NCI-H526 treated with DMSO at 0.1 percent for 48 hours (cell line): ENCODE measurements at places on chromosomes 11 and 22.

DNA sequence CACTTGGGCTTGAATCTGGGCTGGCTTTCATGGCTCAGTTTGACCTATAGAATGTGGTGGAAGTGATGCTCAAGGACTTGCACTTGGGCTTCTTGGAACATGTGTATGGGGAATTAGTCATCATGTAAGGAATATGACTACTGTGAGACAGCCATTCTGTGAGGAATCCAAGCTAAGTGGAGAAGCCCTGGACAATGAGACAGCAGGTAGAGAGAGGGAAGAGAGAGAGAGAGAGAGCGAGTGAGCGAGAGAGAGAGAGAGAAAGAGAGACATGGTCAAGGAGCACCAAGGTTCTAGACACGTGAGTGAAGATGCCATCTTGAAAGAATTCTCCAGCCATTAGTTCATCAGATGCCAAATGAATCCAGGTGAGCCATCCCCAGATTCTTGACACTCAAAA lies 261.6 kb upstream of the SORL1-AS1 start:
- no peak for DNase-seq

GRCh38 chr11:13168271-13168670 lies 109.3 kb upstream of the BMAL1 start:
- DNase-seq: no peak

DNA sequence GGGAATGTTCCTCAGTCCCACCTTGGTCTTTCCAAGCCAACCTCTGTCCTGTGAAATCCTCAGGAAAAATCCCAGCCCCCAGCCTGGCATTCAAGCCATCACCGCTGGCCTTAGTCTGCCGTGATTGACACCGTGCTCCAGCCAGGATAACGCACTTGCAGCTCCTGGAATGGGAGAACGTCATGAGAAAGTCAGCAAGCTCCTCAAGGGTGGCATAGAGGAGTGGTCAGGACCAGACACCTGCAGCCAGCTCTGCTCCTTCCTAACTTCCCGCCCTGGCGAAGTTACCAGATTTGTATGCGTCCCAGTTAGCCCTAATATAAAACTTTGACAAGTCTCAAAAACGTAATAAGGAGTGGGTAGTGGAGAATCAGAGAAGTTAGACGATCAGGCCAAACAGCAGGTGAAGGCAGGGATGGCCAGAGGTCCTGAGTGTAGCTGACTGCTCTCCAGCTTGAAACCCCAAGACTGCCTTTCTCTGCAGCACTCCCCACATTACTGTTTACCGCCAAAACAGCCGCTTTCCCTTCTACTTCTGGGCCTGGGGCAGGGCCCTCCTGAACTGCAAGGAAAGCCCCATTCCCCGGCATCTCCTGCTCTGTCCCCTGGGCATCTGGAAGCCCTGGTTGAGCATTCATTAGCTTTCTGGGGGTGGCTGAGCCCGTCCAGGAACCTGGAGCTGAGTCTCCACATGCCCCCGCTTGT lies 1.3 kb upstream of the DKK3 start:
- DNase-seq: no peak

DNA sequence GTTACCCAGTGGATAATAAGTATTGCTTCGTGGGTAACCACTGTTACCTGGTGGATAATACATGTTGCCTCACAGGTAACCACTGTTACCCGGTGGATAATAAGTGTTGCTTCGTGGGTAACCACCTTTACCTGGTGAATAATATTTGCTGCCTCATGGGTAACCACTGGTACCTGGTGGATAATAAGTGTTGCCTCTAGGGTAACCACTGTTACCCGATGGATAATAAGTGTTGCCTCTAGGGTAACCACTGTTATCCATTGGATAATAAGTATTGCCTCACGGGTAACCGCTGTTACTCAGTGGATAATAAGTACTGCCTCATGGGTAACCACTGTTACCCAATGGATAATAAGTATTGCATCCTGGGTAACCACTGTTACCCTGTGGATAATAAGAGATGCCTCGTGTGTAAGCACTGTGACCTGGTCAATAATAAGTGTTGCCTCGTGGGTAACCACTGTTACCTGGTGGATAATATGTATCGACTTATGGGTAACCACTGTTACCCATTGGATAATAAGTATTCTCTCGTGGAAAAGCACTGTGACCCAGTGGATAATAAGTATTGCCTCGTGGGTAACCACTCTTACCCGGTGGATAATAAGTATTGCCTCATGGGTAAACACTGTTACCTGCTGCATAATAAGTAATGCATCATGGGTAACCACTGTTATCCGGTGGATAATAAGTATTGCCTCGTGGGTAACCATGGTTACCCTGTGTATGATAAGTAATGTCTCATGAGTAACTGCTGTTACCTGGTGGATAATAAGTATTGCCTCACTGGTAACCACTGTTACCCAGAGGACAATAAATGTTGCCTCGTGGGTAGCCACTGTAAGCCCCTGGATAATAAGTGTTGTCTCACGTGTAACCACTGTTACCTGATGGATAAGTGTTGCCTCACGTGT lies 20.1 kb upstream of the NXPE4 start:
- DNase-seq: no peak

- DNase-seq: no peak
Observed at GRCh38 chr11:89420981-89421380, 70.2 kb downstream of the NOX4 start.

GRCh38 chr11:394034-394857 lies at the start of gene PKP3:
PKP3 (plus strand) TSS chr11:394209; CDS start chr11:394293, 84 bp downstream.
- DNase-seq: peak; percentile 61

- DNase-seq: no peak
Observed at GRCh38 chr11:121467965-121468364, 15.2 kb upstream of the SORL1-AS1 start.

DNA sequence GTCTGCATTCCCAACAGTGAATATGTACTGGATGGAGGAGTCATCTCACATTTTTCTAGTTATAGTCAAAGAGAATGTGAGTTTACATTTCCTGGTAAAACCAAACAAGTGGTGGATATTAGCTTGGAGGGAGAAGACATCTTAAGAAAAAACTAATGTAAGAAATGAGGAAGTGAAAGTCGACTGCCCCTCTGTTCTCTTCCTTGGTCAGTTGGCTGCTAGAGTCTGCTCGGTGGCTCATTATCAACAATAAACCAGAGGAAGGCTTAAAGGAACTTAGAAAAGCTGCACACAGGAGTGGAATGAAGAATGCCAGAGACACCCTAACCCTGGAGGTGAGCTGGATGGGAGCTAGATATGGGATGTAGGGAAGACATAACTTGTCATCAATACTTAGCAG lies 5.8 kb downstream of the SLC22A9 start:
- no peak for DNase-seq

- no peak for DNase-seq
Observed at GRCh38 chr11:59069087-59069486, 17.0 kb upstream of the GLYATL1B start.

DNA sequence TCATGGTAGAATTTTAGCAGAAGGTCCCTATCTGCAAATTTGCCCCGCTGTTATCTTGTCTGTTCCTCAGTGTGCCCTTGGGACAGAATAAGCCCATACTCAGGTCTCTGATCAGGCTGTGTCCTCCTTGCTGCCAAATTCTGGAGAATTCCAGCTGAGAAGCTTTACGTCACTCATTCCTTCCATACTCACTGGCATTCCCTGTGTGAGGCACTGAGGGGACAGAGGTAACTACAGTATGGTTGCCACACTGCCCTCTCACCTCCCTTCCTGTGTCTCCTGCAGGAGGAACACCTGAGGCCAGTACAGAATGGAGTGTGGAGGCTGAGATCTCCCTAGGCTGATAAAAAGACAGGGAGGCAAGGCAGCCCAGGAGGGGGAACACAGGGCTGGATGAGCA lies 31.5 kb downstream of the SHISA8 start:
- DNase-seq: no peak

DNA sequence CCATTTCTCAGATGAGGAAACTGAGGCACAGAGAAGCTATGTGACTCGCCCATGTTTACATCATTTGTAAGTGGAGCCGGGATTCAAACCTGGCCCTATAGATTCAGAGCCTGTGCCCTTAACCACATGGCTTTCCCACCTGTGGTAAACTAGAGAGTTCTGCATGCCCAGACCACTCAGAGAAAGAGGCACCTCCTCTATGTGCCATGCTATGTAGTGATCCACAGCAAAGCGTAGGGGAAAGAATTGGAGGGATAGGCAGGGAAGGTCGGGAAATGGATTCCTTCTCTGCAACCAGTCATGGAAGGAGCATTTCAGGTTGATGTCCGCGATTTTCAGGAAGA lies 15.4 kb upstream of the POU2AF2 start:
- no peak for DNase-seq

DNA sequence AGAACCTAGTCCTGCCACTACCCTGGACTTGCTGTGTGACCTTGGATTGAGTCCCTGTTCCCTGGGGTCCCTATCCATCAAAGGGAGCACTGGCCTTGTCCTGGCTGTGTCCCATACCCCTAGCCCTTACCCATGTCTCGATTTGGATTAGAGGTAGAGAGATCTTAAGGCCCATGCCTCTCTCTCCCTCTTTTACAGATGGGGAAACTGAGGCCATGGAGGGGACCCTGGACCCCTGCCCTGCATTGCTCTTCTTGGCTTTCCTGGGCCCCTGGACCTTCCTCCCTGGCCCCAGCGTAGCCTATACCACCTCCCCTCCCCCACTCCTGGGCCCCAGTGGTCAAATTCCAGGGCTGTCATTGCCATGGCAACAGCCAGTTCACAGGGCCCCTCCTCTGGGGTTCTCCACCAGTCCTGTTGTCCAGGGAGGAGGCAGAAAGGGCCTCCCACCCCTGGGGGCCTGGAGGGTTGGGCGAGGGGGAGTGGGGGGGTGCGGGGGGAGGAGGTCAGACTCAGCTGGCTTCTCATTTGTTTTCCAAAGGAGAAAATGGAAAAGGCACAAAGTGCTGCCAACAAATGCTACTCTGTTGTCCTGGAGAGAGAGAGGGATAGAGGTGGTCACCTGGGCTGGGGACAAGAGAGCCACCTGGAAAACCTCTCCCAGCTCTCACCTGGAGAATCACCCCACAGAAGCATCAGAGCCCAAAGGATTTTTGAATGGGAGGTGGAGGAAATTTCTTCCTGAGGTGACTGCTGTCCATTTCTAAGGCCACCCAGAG lies 23.3 kb downstream of the ARHGEF17 start:
- no peak for DNase-seq

- DNase-seq: no peak
Observed at GRCh38 chr11:108559340-108559739, 34.2 kb downstream of the EXPH5 start.

- DNase-seq: no peak
Observed at GRCh38 chr22:42344361-42344905, 74.0 kb upstream of the TCF20 start.

- DNase-seq: no peak
Observed at GRCh38 chr11:114166362-114166761, 106.9 kb downstream of the ZBTB16 start.

DNA sequence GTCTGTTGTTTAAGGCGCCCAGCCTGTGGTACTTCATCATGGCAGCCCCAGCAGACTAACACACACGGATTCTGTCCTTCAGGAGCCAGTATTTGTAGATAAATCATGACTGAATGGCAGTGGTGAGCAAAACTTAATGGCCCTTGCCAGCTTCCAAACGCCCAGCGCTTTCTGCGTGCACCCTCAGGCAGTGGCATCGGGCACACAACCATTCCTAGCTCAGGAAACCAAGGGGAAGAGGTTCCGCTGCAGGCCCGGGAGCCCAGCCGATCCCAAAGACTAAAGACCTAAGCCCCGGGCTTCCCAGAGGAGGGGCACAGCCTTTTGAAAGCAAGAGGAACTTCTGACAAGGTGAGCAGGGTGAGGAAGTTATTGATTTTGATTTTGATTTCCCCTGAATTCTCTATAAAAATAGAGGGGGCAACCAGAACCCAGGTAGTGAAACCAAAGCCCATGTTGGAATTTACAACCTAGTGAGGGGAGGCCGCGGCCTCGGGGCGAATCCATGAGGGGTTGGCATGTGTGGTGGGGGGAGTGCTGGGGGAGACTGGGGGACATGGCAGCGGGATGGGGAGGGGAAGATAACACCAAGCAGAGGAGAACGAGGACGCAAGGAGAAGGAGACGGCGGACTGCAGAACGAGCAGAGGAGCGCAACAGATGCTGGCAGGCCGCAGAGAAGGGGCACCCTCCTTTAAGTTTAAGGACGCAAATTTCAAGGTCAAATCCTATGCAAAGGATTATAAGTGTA lies 79.9 kb upstream of the SEPTIN5 start:
- no peak for DNase-seq

GRCh38 chr11:31500560-31500959 lies 8.9 kb downstream of the IMMP1L start:
- no peak for DNase-seq

DNA sequence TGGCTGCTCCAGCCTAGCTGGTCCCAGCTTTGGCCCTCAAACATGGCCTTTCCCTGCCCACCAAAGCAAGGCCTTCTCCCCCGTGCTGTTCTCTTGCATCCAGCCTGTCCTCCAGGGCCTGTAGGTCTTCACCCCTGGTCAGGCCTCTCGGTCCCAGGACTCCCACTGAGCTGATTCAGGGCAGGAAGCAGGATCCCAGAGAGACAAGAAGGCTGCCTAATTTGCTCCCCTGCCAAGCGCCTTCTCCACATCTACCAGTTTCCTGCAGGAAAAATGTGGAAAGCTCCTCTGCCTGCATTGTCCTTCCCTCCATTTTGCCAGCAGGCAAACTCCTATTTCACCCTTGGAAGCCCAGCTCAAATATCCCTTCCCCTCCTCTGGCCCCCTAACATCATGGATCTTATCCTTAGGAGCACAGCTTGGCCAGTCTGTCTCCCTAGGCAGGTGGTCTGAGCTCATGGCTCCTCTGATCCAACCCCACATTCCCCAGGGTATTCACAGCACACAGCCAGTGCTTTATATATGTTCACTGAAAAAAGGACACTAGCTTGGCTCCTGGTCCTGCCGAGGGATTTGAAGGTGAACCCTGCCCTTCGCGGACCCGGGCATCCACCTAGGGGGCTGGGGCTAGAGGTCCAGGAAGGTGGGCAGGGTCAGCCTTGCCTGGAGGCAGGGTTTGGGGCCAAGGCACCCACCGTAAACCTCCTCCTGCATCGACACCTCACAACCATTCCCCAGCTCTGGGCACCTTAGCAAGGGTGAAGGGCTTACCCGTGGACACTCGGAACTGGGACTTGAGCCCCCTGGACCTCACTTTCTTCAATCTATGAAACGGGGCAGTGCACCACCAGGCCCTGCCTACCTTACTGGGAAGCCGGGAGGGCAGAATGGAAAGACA lies 968 bp downstream of the RHBDD3 start:
- DNase-seq: no peak

DNA sequence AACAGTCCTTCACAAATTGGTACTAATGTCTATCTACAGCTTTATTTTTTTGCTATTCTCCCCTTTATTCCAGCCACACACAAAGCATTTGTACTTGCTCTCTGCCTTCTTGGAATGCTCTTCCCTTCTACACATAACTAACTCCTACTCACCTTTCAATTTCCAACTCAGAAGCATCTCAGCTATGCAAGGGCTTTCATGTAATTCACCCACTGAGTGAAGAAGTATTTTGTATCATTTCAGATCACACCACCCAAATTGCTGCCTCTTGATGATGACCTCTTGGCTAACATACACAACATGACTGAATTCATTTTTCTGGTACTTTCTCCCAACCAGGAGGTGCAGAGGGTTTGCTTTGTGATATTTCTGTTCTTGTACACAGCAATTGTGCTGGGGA lies at the start of gene OR4X2:
Gene OR4X2 (plus strand): TSS at position 301 of the 400 bp plus-strand sequence. CDS start 0 bp downstream, at position 301.
- no peak for DNase-seq
